ENCODE measurements at places on chromosomes 5 and 9.

DNA sequence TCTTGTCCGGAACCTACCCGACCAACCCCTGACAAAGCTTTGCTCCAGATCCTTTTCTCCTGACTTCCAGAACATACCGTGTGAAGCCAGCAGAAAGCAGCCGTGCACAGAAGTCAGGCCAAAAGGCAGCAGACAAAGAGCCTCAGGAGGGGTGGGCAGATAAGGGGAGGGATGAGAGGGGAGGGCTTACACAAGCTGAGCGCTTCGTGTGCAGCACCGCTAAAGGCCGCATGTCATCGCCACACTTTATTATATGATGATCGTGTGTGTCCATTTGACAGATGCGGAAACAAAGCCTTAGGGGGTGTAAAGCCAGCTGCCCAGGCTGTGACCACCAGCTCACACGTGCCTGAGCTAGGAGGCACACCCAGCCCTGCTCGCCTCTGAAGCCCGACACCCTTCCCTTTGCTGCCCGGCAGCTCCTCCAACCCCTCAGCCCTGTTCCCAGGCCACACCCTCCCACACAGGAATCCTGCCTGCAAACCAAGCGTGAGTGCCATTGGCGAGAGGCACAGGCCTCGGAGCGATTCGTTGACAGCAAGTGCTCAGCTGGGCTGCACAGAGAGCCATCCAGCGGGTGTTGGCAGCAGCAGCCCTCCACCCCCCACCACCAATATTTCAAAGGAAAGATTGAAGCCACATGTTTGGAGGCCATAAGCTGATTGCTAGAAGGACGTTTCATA lies 170.5 kb upstream of the SMIM23 start:
- no peak for DNase-seq

GRCh38 chr9:38339087-38339486 lies 53.4 kb upstream of the ALDH1B1 start:
- no peak for DNase-seq

- no peak for DNase-seq
Observed at GRCh38 chr5:96481009-96481786, 48.1 kb upstream of the PCSK1 start.

DNA sequence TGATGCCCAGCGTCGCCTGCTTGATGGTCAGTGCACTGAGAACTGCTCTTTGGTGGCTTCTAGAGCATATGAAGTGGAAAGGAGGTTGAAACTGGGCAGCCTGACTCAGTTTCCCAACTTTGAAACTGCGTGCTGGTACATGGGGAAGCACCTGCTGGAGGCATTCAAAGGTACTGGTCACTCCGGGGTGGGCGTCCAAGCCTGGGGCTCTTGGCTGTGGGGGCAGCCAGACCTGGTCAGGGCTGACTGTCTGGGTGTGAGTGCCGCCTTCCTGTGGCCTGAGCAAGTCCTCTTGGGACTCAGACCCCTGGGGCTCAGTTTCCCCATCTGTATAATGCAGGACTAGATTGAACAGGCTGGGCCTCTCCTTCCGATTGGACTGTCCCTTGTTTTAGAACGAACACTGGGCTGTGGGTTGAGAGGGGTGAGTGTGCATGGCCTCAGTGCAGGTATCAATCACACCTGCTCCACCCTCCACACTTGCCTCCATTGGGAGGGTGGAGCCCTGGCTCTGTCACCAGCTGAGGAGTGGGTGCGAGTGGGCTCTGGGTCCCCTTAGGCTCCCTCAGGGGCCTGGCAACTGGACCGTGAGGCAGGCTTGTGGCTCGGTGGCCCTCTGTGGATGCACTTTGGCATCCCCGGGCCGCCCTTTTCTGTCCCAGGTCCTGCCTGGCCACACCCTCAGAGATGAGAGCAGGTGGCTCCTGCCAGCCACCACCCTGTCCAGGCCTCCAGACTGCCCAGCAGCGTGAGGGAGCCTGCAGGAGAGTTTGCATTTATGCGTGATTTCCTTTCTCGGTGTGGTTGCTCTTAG lies 80.2 kb downstream of the PHF2 start:
- no peak for DNase-seq

DNA sequence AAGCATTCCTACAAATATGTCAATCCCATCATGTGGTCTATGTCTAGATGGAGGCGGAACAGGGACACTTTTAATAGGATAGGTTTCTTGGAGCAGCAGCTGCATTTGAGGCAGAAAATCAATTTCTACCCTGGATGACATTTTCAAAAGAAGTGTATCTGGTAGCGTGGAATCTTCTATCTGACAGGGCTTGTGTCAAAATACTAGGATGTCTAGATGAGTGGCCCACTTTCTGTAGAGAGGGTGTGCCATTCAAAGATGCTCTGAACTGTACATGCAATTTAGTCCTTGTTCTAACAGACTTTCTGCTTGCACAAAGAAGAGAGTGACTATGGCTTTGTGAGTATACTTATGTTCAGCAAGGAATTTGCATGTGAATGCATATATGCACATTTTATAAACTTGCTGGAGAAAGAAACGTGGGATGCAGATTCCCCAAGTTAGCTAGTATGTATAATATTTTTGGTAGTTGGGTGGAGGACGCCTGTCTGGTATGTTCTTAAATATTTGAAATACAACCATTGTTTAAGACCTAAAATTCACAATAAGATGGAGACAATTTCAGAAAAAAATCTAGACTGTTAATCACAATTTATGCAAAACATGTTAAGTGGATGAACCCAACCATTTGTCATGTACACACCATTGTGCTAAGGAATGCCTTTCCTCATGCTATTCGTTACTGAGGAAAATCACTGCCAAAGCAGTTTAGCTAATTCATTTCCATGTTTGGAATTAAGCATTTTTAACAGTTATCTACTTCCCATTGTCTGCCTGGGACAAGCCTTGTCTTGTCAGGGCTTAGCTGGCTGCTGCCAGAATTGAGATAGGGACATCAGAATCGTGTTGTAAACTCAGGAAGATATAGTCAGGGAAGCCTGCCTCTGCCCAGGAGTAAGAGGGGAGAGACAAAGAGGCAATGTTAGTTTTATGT lies 129.1 kb upstream of the MEF2C start:
- DNase-seq = no peak

DNA sequence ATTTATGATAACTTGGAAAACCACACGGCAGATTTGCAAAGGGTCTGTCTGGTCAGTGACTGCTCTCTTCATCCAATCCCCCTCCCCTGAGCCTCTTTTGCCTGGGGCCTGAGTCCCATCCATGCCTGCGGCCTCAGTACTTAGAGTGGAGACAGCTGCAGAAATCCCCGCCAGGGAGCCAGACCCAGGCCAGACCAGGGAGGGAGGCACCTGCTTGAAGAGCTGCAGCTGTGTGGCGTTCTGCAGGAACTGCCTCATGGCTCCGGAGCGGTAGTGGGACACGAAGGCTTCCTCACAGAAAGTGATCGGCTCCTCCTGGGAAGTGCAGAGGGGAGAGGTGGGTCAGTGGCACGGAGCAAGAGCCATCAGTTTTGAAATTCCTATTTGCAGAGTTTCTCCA lies 101.6 kb downstream of the CRB2 start:
- DNase-seq = no peak

- no peak for DNase-seq
Observed at GRCh38 chr9:92270511-92270910, 23.0 kb downstream of the IARS1 start.

GRCh38 chr5:89349246-89349980 lies 466.4 kb upstream of the MEF2C start:
- no peak for DNase-seq

DNA sequence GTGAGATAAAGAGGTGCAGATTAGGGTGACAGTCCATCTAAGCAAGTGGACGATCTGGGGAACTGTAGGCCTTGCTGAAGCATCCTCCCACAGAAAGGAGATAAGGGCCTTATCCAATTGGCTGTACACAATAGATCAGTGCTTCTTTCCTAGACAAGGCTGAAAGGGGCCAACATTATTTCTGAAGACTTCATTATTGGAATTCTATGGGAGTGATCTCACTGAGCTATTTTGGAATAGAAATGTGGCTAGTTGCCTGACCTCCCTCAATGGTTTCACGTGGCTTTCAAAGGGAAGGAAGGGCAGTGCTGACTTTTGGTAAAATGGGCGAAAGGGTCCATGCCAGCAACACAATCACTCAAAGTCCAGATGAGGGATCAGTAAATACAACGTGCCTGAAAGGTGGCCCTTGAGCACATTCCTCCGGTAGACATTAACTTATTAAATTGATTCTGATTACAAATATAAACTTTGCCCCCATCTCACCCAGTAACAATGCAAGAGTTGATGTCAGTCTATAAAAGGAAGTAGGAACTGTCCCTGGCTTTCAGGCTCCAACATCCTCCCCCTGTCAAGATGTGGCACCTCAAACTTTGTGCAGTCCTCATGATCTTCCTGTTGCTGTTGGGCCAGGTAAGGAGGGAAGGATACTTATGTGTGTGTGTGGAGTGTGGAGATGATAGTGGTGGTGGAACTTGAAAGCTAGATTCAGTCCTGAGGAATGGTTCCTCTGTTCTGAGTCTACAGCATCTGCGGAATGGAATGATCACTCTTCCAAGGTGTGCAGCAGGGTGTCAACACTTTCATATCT lies at the start of gene LEAP2:
LEAP2 (plus strand) TSS at position 550 of the 811 bp plus-strand sequence; CDS start at position 577, 27 bp downstream.
- no peak for DNase-seq

GRCh38 chr9:127742435-127743088 lies 7.5 kb upstream of the TOR2A start:
- no peak for DNase-seq

GRCh38 chr9:109816490-109816889 lies 36.5 kb downstream of the PALM2AKAP2 start:
- no peak for DNase-seq

GRCh38 chr5:4294878-4295277 lies 699.2 kb downstream of the IRX1 start:
- no peak for DNase-seq

GRCh38 chr5:138241688-138242571 lies 28.8 kb upstream of the CDC23 start:
- no peak for DNase-seq

GRCh38 chr9:122135529-122135859 lies 24.1 kb downstream of the NDUFA8 start:
- no peak for DNase-seq

DNA sequence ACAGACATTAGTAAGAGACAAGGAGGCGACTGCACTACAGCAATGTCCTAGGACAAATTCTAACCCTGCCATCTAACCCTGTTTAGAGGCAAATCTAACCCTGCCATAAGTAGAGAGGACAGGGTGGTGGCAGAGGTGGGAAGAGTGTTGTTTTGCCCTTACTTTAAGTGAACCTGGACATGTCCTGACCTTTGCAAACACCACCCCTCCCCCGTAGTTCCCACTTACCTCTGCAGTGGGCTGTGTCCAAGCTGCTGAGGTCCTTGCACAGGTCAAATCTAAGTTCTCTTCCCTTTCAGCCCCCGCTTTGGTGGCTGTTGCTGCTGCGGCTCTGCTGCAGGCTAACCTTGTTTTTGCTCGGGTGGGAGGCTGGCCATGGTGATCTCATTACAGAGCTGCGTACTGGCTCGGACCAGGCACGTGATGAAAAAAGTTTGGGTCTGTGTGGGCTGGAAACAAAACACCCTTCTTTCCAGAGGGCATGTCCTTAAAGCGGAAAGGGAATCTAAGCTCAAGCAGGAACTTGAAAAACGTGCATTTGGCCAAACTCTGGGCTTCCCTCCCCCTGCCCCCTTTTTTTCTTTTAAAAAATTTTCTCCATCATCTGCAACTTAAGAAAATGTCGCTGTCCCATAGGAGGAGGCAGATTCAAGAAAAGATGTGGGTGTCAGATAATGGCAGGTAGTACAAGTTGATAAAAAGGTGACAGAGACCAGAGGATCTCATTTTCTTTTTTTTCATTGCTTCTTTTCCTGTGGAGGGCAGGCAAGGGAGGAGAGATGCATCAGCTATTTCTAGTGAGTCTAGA lies at the start of gene FAXDC2:
FAXDC2 (minus strand) TSS at position 349 of the 808 bp plus-strand sequence. CDS start 12,425 bp downstream, outside the sequence.
- no peak for DNase-seq

- no peak for DNase-seq
Observed at GRCh38 chr9:137683262-137683864, 64.6 kb downstream of the EHMT1 start.
